ENCODE measurements at places on chromosomes 6 and 20.

DNA sequence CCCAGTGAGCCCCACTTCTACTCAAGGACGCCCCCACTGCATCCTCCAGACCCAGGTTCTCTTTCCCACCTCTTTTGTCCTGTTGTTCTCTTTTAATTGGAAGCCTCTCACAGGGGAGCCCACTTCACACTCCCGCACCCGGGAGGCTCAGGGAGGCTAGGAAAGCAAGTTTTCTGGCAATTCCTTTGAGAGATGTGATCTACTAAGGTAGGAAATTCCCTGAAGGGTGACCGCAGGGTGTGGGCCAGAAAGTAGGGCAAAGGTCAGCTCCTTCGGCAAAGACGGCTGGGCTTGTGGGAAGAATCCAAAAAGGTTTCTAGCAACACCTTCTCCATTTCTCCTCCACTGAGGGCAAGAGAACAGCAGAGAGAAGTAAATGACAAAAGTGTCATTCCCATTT, 98.1 kb upstream of the PTPN1 start:
- H3K4me3 ChIP-seq = no peak overlapping the region
- H3K36me3 ChIP-seq = no peaks in the 10 kb centered on the region
- no peak for DNase-seq
- no peaks in the 10 kb centered on the region for H3K4me1 ChIP-seq

DNA sequence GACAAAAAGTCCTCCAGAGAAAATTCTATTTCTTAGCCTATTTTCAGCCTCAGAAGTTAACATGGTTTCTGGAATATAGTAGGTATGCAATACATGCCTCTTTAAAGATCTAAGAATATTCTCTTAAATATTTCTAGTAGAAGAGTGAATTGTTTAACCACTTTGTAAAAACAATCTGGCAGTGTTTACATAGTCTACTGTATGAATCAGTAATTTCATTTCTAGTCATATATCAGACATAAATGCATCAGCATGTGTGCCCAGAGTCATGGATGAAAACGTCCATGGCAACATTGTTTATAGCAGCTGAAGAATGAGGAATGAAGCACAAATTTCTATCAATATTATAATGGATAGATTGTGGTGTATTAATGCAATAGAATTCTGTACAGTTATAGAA, 124.9 kb downstream of the NKAIN2 start:
- H3K4me1 ChIP-seq = no peaks in the 10 kb centered on the region
- no peak overlapping the region for H3K4me3 ChIP-seq
- no peaks in the 10 kb centered on the region for H3K36me3 ChIP-seq
- H3K27ac ChIP-seq = no peak overlapping the region
- DNase-seq = no peak

- H3K4me1 ChIP-seq = no peaks in the 10 kb centered on the region
- no peak overlapping the region for H3K27ac ChIP-seq
- no peak overlapping the region for H3K4me3 ChIP-seq
- DNase-seq = no peak
- H3K36me3 ChIP-seq = no peaks in the 10 kb centered on the region
- no peaks in the 10 kb centered on the region for H3K27me3 ChIP-seq
Measured at GRCh38 chr6:89526563-89526869, 93.6 kb downstream of the ANKRD6 start.

- no peak overlapping the region for H3K4me3 ChIP-seq
- DNase-seq = no peak
- no peaks in the 10 kb centered on the region for H3K4me1 ChIP-seq
- H3K27ac ChIP-seq = no peak overlapping the region
Measured at GRCh38 chr20:44394452-44394701, 38.9 kb downstream of the HNF4A start.

- no peaks in the 10 kb centered on the region for H3K36me3 ChIP-seq
- H3K4me3 ChIP-seq = no peak overlapping the region
- H3K27ac ChIP-seq = no peak overlapping the region
- H3K4me1 ChIP-seq = peaks cover 2% of the 10 kb centered on the region
Measured at GRCh38 chr20:47849006-47849405, 63.7 kb upstream of the SULF2 start.

DNA sequence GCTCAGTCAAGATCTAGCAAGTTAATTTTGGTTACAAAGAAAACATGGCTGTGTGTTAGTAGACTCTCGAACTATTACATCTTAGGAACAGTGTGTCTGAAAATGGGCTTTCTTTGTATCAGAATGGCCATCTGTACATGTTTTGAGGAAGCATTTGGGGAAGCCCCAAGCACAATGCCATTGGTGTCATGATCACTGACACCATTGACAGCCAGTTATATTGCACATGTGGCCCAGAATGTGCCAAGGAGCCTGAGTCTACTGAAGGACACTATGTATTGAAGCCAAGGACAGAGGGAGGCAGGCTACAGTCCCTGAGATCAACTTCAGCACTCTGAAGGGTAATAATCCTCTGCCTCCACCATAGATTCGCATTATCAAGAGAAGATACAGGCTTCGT, 12.6 kb upstream of the FAM50B start:
- no peak for DNase-seq
- no peak overlapping the region for H3K4me3 ChIP-seq
- no peaks in the 10 kb centered on the region for H3K4me1 ChIP-seq
- H3K27ac ChIP-seq = no peak overlapping the region
- H3K36me3 ChIP-seq = no peaks in the 10 kb centered on the region

- H3K36me3 ChIP-seq = no peaks in the 10 kb centered on the region
- H3K4me3 ChIP-seq = no peak overlapping the region
- no peak for DNase-seq
- H3K27me3 ChIP-seq = no peaks in the 10 kb centered on the region
Measured at GRCh38 chr20:58202044-58202443, 26.4 kb downstream of the ANKRD60 start.

DNA sequence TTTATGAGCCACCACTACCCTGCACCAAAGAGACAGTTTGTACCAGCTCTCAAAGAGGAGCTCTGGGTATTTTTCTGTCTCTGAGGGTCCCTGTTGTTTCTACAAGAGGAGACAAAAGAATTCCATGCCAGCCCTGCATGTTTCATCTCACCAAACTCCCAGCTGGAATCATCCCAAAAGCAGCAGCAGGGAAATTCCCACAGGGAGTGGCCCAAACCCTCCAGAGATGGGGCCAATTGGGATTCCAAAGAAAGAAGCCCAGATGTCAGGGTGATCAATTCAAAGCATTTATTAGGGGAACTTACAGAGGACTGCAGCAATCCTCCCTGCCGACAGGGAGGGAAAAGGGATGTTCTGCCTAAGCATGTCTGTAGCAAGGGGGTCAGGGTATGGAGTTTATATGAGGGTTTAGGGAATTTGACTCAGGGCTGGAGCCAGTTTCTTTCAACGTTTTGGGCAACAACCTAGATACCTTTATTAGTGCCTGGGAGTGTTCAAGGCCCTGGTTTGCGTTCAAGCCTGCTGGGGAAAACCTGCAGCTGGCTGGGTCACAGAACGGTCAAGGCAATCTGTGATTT, 47.2 kb downstream of the MUC22 start:
- peaks cover 34% of the 10 kb centered on the region for H3K27me3 ChIP-seq
- DNase-seq = no peak
- no peak overlapping the region for H3K27ac ChIP-seq
- H3K4me3 ChIP-seq = no peak overlapping the region

DNA sequence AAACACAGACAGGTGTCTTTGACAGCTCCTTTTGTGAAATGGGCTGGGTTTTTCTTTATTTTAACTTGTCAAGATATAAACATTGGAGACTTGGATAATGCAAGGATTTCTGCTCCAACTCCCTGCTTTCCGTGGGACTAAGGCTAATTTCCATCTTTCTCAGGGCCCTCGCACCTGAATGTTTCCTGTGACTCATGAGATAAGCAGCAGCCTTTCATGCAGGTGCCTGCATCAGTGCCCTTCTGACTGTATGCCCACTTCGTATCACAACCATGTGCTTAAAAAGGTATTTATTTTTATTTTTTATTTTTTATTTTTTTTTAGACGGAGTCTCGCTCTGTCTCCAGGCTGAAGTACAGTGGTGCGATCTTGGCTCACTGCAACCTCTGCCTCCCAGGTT, 736.1 kb downstream of the DOK5 start:
- no peaks in the 10 kb centered on the region for H3K36me3 ChIP-seq
- no peak overlapping the region for H3K4me3 ChIP-seq
- no peaks in the 10 kb centered on the region for H3K4me1 ChIP-seq

DNA sequence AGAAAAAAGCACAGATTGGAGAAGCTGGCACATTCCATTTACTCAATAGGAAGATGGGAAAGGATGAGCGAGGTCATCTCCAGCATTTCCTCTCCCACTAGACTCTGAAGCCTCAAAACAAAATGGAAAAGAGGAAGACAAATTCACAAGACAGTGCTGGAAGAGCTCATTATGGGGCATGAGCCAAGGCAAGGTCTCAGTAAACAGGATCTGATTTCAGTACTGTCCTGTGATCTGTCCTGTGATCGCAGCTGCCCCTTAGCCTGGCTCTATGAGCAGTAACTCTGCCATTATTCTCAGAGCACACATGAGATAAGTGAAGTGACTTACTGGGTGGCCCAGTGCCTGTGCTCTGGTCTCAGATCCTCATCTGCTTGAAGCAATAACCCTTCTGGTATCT, 68.1 kb upstream of the SLC4A11 start:
- H3K4me1 ChIP-seq = peaks cover 3% of the 10 kb centered on the region
- H3K27ac ChIP-seq = no peak overlapping the region
- no peaks in the 10 kb centered on the region for H3K36me3 ChIP-seq
- H3K4me3 ChIP-seq = no peak overlapping the region
- no peak for DNase-seq
- no peaks in the 10 kb centered on the region for H3K27me3 ChIP-seq

DNA sequence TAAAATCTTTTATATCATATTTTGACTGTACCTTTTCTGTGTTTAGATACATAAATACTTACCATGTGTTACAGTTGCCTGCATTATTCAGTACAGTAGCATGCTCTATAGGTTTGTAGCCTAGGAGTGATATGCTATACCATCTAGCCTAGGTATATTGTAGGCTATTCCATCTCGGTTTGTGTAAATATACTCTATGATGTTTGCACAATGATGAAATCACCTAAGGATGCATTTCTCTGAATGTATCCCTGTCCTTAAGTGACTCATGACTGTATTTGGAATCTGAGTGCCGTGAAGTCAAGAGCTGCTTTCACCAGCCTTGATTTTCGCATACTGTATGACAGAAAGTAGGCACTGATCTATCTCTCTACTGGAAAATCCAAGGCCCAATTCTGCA, 129.9 kb downstream of the UTRN start:
- no peak for DNase-seq
- no peaks in the 10 kb centered on the region for H3K27me3 ChIP-seq
- no peak overlapping the region for H3K27ac ChIP-seq
- peaks cover 21% of the 10 kb centered on the region for H3K36me3 ChIP-seq
- H3K4me3 ChIP-seq = no peak overlapping the region
- H3K4me1 ChIP-seq = peaks cover 22% of the 10 kb centered on the region

All from activated CD8-positive, alpha-beta T cell treated with anti-CD3 and anti-CD28 coated beads, Interleukin-2, amount 10 ng/mL, durations not matched to agents 7 days and 5 days (primary cell).